ENCODE measurements at places on chromosomes 12 and 14.

DNA sequence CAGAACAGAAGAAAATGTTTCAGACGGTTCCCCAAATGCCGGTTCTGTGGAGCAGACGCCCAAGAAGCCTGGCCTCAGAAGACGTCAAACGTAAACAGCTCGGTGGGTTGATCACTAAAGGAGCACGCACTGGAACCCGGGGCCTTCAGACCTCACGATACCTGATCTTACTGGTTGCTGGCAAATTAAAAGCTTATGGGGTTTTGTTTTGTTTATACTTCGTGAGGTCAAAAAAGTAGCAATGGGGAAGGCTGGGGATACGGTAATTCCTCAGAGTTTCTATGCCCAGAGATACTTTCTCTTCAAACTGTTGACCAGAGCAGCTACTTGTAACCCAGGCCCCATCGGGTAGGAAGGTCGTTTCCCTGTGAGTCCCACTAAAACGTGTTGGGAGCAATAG, 1.7 kb downstream of the CDKN1B start:
- no peak for DNase-seq

DNA sequence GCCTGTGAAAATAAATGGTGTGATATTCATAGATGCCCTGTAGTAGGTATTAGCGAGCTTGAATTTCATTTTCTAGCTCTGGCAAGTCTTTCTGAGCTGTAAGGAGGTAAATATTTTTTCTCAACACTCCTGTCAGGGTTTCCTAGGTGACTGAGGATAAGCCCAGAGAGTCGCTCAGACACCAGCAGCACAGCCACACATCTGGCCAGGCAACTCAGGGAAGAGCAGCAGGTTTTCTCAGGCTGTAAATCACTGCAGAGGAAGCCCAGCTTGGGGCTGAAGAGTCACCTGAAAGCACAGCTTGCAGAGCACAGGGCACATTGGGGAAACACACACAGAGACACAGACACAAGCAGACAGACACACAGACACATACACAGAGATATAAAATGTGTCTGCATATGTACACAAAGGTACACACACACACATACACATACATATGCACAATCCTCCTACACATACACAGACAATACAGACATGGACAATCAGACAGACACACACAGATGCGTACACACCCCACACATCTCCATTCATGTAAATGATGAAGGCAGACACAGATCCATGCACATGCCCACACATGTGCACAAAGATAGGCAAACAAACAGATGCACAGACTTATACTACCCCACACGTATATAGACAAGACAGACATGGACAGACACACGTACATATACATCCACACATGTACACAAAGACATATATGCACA, 232.0 kb upstream of the TMTC1 start:
- no peak for DNase-seq

DNA sequence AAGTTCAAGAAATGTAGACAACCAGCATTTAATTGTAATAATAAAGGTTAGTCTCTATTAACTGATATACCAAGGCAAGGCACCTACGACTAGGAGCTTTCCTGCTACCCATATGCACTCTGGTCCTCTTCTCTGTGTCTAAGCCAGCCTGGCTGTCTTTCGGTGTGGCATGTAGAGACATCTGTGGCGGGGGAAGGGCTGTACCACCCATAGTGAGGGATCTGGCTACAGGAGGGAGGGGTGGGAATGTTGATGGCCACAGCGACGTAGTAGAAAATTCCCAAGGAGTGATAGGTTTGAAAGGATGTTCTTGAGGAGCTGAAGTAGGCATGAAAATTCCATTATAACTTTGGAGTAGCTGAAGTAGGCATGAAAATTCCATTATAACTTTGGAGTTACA, 344.2 kb downstream of the ATP23 start:
- no peak for DNase-seq

GRCh38 chr14:83646228-83646627, 1883.7 kb upstream of the FLRT2 start:
- DNase-seq, result no peak

DNA sequence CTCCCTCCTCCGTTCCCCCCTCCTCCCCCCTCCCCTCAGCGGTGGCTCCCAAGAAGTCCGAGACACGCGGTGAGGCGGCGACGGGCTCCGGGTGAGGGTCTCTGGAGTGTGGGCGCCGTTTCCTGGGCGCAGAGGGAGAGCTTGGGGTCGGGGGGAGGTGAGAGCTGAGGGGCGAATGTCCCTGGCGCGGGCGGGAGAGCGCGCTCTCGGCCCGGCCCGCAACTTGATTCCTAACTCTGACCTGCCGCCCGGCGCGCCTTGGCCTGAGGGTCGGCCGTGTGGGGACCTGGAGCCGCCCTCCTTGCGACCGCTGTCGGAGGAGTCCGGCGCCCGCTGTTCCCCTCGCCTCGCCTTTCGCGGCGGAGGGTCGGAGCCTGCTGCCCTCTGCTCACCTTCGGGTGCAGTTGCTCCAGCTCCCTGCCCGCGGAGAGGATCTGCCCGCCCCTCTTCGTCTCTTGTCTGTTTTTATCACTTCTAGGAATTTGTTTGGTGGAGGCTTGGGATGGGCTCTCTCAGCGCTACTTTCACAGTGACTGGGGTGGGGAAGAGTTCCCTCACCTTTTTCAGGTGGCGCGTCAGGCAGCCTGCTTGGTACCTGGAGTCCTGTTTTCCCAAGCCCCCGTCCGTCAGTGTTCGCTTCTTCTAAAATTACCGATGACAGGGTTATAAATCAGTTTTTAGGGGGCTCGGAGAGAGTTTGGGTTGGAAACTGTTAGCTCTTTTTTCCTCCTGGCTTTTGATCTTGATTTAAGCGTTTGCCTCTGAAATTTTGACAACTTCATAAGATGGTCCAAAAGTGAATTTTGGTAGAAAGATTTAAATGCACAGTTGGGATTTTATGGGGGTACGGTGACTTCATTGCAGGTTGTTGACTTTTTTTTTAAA, 495 bp downstream of the ADIPOR2 start:
- DNase-seq, result no peak

DNA sequence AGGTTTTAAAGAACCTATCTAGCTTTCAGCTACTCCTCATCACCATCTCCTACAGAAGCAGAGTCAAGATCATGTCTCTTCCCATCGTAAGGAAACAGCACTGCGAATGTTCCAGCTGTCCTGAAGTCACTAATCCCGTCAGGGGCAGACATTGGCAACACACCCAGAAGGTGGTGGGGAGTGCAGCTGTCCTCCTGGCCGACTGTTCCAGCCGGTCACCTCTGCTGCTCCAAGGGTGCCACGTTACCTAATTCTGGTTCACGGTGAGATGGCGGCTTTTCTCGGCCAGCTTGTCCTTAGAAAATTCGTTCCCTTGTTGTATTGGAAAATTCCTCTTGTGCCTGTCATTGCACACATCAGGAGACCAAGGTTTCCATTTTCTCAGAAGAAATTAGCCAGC, 196.2 kb downstream of the ZFP36L1 start:
- DNase-seq, result no peak

- DNase-seq, result no peak
These were observed 122.8 kb upstream of the SOX5 start for GRCh38 chr12:24072302-24072701.

DNA sequence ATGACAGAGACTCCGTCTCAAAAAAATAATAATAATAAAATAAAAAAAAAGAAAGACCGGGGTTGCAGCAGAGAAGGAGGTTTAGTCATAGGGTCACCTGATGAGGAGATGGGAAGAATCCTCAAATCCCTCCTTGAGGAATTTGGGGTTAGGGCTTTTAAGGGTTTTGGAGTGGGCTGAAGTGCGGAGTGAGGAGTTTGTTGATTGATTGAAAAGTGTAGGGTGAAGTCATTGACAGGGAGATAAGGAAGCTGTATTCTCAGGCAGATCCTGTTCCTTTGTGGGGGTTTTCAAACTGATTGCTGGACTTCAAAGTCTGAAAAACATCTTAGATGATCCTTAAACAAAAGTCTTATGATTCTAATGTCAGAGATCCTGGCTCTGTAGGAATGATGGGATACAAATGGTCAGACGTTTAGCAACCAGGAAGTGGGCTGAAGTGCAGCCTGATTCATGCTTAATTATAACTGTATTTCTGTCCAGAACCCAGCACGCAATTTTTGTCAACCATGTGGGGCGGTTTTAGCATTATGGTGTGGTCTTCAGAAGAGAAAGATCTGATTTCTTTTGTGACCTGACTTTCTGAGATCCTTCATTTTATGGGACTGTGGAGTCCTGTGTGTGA, 16.0 kb downstream of the FNTB start:
- no peak for DNase-seq

DNA sequence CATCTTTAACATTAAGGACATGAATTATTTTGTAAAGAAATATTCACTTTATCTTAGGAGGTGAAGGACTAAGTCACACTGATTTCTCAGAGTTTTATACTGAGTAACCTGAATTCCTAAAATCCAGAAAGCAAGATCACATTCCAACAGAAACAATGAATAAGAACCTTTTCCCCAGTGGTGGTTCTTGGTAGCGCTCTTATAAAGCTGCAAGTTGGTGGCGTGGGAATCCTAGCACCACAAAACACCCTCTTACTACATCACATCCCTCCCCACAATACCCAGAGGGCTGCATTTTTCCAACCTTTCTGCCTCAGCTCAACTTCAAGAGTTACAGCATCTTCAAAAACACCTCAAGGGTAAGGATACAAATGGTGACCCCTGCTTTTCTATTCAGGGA, 44.0 kb upstream of the SMUG1 start:
- no peak for DNase-seq

GRCh38 chr14:40099316-40099715, 667.1 kb upstream of the FBXO33 start:
- DNase-seq, result no peak

- no peak for DNase-seq
These were observed 233.2 kb downstream of the DACT1 start for GRCh38 chr14:58870961-58871360.

DNA sequence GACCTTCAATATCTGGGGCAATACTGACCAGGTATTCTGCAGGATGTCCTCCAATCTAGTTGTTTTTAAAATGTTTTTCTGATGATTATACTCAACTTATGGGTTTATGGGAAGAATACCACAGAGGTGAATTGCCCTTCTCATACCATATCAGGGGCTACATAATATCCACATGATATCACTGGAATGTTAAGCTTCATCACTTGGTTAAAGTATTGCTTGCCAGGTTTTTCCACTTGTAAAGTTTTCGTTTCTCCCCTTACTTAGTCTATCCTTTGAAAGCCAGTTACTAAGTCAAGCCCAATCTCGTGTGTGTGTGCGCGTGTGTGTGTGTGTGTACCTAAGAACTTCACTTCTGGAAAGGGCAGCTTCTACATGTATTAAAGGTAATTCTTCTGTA, 980.9 kb upstream of the FBXO33 start:
- no peak for DNase-seq

DNA sequence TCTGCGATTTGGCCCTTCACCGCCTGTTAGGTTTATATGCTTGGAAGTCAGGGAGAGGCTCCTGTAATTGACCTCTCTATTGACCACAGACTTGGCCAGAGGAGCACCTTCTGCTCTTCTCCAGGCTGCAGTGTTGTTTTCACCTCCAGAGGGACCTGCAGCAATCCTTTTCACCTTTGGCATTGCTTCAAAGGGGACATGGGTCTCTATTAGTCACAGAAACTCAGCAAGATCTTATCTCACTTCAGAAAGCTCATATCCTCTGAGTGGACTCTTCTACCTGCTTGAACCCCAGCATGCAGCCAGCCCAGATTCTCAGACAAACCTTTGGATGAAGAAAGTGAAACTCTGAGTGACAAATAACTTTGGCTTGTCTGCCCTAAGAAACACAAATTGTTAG, 339.3 kb downstream of the NRXN3 start:
- no peak for DNase-seq

DNA sequence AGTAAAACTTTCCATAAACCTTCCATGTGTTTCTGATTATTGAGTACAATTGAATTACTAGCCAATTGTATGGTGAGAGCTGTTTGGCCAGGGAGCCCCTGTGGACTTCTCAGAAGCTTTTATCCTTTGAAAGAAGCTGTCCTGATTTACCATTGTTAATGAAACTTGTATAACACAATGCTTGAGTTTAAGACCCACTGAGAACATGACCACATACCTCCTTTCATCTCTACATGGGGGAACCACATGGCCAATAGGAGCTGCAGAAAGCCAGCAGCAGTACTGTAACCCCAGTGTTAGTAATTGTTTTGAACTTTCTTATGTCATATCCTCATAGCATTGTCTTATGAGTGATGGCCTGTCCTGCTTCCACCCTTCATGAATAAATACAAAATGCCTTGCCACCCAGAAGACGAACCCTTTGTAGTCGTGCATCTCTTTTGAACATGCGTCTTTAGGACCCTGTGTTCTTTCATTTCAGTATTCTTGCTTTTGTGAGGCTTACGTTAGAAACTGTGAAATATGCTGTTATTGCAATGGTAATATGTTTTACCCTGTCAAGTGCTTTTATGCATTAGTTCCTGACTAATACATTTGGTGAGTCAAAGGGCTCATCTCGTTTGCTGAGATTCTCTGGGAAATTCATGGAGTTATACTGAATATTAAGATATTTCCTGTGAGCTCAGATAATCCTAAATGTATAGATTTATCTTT, 815.7 kb downstream of the NRXN3 start:
- no peak for DNase-seq

DNA sequence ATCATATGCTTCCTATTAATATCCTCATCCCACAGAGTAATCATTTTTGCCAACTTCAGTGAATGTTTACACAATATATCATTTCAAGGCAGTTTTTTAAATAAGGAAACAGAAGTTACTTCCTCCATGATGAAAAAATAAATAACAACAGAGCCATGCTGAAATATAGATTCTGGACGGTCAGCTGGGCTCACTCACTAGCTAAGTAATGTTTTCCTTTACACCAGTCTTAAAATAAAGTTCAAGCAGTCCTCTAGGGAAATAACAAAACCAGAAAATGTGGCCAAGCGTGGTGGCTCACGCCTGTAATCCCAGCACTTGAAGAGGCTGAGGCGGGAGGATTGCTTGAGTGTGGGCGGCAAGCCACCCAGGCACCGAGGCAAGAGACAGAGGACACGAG, 28.7 kb downstream of the AICDA start:
- no peak for DNase-seq

DNA sequence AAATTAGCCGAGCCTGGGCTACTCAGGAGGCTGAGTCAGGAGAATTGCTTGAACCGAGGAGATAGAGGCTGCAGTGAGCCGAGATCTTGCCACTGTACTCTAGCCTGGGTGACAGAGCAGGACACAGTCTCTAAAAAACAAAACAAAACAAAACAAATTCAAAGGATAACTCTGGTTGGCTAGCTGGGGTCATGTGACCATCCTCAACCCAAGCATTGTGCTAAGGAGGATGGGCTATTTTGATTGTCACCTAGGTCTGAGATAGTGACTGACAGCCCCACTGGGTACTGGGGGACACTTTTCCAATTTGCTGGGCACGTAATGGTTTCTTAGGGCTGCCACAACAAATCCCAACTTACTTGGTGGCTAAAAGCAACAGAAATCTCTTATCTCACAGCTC, 11.9 kb downstream of the DGLUCY start:
- no peak for DNase-seq

- peak; percentile 67 for DNase-seq
These were observed 15.9 kb downstream of the TAOK3 start for GRCh38 chr12:118356809-118357256.

GRCh38 chr12:121781998-121782979, 11.2 kb downstream of the RHOF start:
- DNase-seq, result no peak

- DNase-seq, result no peak
These were observed 130.8 kb downstream of the ADGRD1 start for GRCh38 chr12:131084341-131085011.

All from putamen (tissue), 1 donor.